ENCODE measurements at places on chromosomes 3 and 15.
A peak's percentile ranks its signal among the peaks of the same experiment; 100 is the strongest.

DNA sequence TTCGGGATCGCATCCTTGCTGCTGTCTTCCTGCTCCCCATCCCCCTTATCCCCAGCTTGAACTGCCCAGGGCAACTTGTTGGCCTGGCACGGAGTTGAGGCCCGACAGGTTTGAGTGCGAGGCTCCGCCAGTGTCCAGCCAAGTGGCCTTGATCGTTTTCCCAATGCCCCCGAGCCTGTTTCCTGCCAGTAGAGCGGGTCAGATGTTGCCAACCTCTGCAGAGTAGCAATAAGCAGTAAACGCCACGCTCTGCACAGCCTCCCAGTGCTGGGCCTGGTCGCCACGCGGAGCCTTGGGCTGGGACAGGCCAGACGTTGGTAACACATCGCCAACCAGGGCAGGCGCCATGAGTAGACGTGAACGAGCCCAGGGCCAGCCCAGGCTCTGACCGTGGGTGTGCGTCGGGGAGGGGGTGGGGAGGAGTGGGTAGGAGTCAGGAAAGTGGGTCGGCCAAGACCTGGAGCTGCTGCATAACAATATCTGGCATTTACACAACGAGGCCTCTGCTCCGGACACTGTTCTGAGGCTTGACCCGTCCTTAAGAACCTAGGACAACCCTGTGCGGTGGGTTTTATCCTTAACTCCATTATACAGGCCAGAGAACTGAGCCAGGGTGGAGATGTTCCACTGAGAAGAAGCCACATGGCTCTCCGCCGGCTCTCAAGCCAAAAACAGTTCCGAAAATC lies 444 bp upstream of the ABHD14A start:
- no peak for DNase-seq

DNA sequence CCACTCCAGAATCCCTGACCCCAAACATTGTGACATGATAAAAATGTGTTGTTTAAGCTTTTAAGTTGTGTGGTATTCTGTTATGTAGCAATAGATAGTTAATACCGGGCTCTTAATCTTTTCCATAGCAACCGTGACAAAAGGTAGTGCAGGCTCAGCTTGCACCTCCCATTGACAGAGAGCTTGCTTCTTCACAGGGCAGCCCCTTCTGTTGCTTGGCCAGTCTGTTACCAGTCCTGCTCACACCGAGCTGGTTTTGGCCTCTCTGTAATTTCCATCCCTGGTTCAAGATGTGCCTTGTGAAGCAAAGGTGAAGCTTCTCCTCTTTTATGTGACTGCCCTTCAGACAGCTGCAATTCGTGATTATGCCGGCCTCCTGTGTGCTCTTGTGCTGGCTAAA lies 86.9 kb downstream of the CRYGS start:
- no peak for DNase-seq

DNA sequence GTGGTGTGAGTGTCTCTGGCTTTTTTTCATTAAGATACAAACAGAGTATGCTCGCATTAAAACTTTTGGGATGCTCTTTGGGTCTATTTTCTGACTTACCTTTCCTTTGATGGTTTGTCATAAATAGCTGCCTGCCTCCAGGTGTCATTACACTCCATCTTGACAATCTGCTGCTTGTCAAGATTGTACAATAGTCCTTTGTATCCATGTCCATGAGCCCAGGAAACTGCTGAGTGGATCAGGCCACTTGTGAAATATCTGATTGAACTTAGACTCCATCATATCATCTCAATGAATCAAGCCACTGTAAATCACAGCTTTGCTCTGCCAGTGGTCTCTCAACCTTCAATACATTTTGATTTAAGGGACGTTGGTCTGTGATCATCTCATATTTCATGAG lies 135.2 kb downstream of the ECT2 start:
- DNase-seq: no peak

DNA sequence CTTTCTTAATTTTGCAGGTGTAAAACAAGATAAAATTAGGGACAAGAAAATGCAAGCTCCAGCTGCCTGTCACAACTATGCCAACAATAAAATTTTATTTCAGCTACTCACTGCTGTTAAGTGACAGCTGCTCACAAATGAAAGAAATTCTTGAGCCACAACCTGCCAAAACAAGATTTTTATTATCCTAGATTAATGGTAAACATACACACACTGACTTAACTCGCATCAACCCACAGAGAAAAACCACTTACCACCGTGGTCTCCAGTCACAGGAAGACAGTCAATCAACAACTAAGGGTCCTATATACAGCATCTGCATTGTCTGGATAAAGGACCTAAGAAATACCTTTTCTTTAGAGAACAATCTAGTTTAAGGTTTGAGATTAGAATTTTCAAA lies 31.3 kb downstream of the EFL1 start:
- DNase-seq: no peak

DNA sequence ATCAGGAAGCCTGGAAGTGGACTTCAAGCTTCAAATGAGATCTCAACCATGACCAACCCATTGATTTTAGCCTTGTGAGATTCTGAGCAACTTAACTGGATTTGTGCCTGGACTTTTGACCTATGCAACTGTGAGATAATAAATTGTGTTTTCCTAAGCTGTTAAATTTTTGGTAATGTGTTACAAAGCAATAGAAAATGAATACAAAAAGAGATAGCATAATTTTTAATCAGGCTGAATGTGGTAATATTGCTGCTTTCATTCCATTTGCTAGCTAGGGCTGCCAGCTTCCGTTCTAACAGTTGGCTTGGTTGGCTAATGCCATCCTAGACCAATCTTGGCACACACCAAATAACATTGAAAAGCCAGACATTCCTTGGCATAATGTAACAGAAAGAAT lies 12.2 kb downstream of the PROS1 start:
- no peak for DNase-seq

- DNase-seq: no peak
Measured at GRCh38 chr3:45003406-45003805, 22.7 kb upstream of the CLEC3B start.

- DNase-seq: peak; percentile 58
Measured at GRCh38 chr15:64070965-64071851, 22.4 kb downstream of the CIAO2A start.

GRCh38 chr3:197597335-197597734 lies 41.6 kb upstream of the BDH1 start:
- no peak for DNase-seq

- no peak for DNase-seq
Measured at GRCh38 chr3:128190501-128190900, 37.2 kb downstream of the EEFSEC start.

DNA sequence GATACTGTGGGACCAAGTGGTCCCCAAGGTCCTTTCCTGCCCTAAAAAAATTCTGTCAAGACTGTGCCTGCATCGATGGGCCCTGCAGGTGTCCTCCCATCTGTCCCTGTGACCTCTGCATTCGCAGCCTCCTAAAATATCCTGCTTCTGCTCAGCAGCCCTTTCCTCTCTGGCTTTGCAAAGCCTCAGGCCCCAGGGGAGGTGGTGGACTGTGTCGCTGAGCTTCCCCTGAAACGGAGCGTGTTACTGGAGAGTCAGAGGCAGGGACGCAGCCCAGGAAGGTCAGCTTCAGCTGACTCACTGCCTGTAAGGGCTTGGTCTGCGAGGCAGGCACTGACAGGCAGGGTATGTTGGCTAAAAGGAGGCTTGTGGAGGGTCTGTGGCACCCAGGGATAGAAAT lies 110.0 kb downstream of the RAB11A start:
- no peak for DNase-seq

DNA sequence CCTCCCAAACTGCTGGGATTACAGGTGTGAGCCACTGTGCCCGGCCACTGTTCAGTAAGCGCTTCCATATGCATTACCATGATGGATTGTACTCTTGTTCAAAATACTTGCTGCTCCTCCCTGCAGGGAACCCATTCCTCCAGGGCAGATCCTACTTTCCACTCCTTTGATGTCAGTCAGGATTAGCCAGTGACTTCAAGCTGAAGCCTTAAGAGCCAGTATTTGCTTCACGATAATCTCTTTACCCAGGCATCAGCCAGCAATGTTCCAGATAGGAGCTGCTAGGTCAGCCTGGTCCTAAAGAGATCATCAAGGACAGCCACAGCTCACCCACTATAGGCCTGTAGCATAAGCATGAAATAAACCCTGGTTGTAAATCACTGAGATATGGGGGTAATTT lies 96.5 kb upstream of the UBE2E2 start:
- no peak for DNase-seq

GRCh38 chr3:31695280-31696008 lies 162.7 kb downstream of the STT3B start:
- DNase-seq: no peak

DNA sequence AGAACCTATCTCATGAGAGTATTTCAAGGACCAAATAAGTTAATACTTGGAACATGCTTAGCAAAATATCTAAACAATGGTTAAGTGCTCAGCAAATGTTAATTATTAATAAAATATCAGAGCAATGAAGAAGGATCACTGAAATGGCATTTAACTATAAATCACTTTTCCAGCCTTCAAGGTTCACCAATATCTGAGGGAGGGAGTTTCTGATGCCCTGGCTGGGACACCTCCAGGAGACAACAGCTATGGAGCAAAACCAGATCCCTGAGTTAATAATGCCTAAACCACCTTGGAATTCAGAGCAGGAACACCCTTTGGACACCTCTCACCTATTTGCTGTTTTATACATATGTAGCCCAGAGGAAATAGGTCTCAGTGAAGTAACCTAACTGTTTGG lies 6.4 kb upstream of the FAM174B start:
- DNase-seq: no peak

GRCh38 chr3:102525624-102526023 lies 90.8 kb downstream of the ZPLD1 start:
- DNase-seq: no peak

DNA sequence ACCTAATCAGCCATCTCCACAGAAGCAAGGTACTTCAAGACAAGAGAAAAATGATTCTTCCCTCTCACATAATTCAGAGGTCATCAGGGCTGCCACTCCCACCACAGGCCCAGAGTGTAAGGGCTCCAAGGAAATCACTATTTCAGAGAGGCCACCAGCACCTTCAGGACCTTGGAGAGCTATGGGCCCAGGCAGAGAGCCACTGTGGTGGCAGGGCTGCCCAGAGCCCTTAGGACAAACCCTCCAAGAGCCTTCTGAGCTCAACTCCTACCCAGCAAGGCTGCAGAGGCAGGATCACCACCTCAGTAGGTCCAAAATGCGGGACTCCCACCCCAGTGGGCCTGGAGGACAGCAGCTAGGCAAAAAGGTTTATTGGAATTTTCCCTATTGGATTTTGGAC lies 17.9 kb upstream of the FAN1 start:
- DNase-seq: no peak

DNA sequence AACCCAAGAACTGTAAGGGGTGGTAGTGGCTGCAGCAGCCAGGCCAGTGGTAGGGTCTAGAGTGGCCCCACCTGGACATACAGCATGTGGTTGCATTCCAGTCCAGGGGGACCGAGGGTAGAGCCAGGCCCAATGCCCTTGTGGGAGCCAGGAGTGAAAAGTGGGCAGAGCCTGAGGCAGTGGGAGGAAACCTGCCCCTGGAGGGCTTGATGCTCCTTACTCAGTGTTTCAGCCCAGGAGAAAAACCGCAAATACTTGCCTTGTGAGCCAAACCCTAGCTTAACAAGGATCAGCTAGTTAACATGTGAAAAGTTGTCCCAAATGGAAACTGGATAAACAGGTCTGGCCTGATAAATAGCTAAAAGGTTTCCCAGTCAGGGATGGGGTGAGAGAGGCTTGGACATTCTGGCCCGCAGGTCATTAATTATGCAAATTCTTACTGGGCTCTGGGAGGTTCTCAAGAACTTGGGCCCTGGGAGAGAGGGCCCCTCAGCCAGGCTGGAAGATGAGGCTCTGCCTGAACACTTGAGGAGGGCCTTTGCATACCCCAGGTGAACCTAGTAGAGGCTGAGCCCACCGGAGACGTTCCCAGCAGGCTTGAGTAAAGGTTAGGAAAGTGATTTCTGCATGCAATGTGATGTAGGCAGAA lies 222.1 kb downstream of the THSD4 start:
- no peak for DNase-seq

GRCh38 chr3:124450366-124450765 lies 279.9 kb upstream of the UMPS start:
- DNase-seq: no peak

DNA sequence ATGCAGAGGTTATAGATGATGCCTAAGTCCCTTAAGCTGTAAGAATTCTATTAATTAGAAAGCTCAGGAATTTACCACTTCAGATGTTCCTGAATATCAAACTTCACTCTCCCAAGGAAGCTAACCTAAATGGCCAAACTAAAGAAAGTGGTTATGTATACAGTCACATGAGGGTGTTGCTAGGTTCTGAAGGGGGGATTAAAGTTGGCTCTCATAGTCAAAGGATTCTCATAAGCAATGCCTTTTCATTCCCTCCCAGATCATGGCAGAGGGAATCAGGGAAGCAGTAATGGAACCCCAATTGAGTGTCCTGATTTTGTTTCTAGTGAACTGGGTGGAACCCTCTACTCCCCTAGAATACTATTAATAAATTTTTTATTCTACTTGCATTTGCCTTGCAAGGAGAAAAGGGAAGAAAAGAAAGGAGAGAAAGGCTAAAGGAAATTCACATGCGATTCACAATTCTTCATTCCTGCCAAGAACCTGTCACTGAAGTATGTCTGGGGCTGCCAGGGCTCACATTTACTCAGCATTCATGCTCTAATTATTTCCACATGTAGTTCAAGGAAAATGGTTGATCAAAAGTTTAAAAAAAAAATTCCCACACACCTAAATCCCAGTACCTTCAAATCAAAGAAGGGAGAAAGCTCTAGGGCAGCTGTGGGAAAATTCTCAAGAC lies 25.1 kb downstream of the FSTL1 start:
- DNase-seq: no peak

DNA sequence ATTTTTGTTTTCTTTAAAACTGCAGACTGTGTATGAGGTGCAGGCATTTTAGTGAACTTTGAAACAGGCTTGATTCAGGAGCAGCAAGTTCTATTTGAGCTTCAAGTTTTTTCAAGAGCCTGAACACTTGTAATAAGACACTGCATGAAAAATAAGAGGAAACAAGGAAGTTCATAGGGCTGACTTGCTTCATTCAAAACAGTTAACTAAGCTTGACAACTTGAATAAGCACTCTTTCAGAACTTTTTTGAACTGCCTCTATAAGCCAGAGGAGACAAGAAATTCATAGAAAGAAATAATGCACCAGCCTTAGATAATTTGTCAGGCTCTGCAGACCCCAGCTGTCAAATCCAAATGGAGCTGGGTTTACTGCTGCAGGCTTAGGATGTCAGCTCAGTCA lies 130.2 kb downstream of the SSR3 start:
- DNase-seq: no peak

DNA sequence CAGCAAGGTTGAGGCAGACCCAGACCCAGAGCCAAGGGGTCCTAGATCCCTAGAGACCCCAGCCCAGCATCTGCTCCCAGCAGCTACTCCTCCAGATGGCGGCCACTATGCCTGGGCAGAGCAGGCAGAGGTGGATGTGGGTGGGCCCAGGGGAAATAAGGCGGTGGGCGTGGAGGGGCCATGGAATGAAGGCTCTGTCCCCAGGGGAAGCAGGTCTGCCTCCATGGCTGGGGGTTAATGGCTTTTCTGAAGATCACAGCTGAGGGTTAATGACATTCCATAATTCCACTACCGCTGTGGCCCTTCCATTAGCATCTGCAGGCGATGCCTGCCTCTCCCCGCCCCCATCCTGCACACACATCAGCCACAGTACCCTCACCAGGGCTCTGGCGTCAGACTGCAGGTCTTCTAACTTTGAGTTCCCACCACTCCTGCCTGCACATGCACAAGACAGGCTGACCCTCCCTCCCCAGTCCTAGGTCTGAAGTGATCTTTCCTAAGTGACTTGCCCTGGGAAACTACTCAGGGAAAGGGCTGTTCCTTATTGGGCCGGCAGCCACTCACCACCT lies 41.2 kb downstream of the CCDC33 start:
- no peak for DNase-seq
